Activated CD4-positive, alpha-beta memory T cell treated with anti-CD3 and anti-CD28 coated beads for 36 hours (primary cell): ENCODE measurements at places on chromosomes 11 and 22.

DNA sequence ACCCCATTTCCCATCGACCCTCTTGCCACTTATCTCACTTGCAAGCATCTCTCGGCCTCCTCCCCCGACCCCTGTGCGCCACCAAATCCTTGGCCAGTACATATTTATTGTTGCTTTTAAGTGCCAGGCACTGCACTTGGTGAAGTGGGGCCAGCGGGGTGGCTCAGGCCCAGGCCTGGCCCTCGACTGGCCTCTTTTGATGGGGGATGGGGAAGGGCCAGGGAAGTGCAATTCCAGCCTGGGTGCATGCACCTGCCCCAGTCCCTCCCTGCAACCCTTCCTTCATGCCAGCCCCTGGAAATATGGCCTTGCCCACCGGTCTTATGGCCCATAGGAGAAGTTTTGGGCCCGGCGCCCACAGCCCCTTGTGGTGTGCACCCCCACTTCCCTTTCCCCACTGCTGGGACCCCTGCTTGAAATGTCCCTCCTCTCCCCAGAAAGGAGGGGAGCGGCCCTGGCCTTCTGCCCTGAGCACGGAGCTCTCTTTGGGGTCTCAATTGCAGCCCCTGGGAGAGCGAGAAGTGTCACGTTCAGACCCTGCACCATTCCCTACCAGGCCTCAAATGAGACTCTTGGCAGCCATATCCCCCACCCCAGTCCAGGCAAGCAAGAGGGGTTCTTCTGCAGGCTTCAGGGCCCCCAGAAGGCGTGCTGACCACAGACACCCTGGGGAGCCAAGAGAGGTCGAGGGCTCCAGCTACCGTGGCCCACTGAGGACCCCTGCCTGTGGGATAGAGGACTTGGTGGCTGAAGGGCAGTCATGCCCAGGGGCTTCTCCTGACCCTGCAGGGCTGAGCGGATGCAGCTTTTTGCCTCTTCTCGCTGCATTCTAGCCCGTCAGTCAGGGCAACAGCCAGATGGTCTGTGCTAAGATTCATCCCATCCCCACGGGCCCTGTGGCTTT lies 961 bp downstream of the SUSD2 start:
- DNase-seq, result no peak

DNA sequence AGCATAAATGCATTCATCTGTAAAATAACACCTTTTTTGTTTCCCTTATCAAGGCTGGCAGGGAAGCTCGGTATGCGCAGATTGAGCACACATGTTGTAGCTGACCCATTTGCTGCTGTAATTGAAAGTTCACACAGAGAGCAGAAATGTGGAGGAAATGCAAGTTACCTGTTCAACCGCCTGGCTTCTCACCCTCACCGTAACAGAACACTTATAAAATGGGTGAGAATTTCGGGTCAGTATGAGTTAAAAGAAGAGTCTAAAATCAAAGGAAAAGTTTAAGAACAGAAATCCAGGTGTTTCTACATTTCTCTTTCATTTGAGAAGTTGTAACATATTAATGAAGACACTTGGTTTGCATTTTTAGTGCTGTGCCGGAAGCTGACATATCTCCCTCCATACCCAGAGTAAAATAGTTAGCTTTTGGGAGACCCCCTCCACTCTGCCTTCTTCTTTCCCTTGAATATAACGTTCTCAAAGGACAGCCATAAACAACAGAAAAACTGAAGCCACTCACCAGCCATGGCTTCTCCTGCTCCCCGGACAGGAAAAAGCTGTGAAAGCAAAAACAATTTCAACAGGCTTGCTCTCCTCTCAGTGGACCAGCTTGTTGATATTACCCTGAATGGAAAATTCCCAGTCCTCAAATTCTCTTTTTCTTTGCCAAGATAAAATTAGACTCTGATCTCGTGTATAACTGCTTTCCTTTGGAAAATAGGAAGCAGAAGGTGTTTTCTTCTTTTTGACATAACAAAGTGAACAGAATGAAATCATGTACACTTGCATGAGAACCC lies at the start of gene CASP12:
Gene CASP12, minus strand, starts transcription at position 570 of the 794 bp plus-strand sequence.
- peak; percentile 33 for DNase-seq

GRCh38 chr22:32043391-32043790 lies 330 bp downstream of the SLC5A1 start:
- DNase-seq, result no peak

- peak; percentile 73 for DNase-seq
Observed at GRCh38 chr11:7671347-7672215, 1.7 kb downstream of the CYB5R2 start.

GRCh38 chr22:28111501-28112189 lies 192.6 kb upstream of the PITPNB start:
- no peak for DNase-seq

DNA sequence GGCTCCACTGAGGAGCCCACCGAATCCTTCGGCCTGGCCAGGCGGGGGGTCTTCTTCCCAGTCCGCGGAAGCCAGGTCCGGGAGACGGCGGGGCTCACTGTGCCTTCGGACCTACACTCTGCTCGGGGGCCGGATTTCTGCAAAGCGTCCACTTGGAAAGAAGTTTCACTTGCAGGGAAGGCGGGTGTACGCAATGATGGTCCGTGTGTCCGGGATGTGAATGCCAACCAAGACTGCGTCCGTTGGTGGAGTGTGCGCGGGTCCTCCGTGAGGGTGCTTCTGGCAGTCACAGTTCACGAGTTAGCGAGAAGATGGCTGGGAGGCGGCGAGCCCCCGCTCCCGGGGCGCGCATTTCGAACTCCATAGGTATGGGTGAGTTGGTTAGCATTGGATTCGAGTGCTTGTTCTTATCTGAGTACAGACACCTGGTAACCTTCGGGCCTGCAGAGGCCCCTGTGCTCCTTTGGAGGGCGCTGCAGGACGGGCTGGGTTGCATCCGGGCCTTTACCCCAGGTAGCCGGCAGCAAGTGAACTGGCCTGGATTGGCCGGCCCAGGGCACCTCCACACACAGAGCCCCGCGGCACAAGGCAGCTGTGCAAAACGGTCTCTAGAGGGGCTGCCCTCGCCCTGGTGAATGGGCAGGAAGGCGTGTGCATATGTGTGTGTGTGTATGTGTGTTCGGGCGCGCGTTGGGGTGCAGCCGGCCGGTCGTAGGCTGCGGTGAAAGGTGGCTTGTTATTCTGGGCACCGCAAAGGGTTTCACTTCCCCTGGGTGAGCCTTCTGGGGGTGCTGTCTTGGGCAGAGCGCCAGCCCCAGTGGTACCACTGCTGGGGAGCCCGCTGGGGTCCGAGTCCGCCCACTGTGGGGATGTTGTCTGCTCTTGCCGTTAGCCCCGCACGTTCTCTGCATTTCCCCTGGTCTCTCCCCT lies 13.3 kb upstream of the CYP2R1 start:
- DNase-seq, result peak; percentile 88

GRCh38 chr11:14414470-14415461 lies 55.8 kb upstream of the RRAS2 start:
- peak; percentile 88 for DNase-seq

DNA sequence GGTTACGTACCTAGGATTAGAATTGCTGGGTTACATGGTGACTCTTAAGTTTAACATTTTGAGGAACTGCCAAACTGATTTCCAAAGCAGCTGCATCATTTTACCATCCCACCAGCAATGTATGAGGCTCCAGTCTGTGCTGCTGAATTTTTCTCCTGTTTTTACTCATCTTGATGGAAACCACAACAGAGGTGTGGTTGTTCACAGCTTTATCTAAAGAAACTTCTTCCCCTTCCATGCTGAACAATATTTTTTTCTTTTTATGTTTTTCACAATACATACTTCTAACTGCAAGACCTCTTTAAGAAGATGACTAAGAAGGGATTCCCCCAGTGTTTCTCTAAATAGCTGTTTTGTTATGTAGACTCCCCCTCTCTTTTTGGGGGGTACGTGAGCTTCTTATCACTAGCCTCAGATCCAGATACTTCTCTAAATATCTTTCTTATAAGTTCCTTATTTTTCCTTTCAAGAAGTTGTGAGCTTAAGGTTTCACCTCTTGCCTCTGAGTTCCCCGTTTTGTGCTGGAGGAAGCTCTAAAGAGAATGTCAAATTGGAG lies 24.0 kb downstream of the TCP11L1 start:
- peak; percentile 22 for DNase-seq
